ENCODE measurements at places on chromosomes 2 and 18. TPM values are rescaled to one million over a fixed set of nuclear protein-coding genes. Genes with fewer than 3 reads are reported as not detected.
A peak's percentile ranks its signal among the peaks of the same experiment; 100 is the strongest.

The CCDC150 gene
- 10.3 TPM for total RNA-seq

GRCh38 chr2:77328134-77328931 lies 193.8 kb downstream of the LRRTM4 start:
- DNase-seq: no peak

The DSG1 gene
- not detected for total RNA-seq

DNA sequence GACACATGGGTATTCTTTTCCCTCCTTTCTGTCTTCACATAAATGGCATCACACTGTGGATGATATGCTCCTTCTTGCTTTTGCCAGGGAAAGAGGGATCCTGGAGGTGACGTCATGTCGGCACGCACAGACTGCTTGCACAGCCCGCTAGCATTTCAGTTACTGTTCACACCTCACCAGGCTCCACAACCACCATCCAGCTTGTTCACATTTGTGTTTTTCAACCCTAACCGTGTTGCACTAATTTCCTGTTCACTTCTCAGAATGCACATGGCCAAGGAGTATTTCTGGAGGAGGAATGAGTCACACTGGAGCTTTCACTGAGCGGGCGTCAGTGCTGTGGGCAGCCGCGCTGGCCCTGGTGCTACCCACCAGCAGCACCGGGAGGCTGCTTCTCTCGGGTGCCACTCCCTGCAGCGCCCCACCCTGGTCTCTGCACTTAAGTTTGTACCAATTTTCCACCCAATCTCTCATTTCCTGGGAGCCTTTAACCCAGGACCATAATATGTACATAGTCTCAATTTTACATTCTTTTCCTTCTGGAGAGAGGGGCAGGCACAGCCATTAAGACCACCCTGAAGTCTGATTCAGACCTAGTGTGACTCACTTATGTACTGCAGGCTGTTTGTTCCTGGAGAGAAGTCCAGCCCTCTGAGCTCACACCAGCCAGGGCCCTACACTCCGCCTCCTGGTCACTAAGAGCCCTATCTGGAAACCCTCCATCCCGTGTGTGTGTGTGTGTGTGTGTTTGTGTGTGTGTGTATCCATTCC lies 65.1 kb downstream of the MBP start:
- DNase-seq: peak; percentile 52

The C18orf54 gene
- total RNA-seq: 2.9 TPM

The MOCOS gene
- total RNA-seq: 10.0 TPM

GRCh38 chr2:7740114-7740513 lies 822.9 kb downstream of the RNF144A start:
- DNase-seq: no peak

GRCh38 chr2:23636426-23636825 lies 251.4 kb downstream of the KLHL29 start:
- no peak for DNase-seq

The ALKAL2 gene
- 0.72 TPM for total RNA-seq

DNA sequence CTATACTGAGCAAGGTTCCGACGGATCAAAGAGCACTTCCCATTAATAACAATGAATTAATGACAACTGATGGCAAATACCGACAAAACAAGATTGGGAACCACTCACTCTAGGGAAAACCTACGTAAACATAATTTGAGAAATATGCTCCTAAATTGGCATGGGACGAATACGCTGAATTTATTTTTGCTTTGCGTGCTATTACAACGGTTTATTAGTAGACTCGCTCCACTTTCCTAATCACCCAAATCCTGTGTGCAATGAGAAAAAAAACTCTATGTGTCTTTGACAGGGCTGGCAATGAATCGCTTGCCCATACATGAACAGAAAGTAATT lies 536 bp upstream of the SLC25A12 start:
- DNase-seq: no peak

- DNase-seq: no peak
Measured at GRCh38 chr2:46269544-46270273, 27.5 kb upstream of the EPAS1 start.

- no peak for DNase-seq
Measured at GRCh38 chr2:36731941-36732672, 35.6 kb downstream of the VIT start.

The KLHL41 gene
- total RNA-seq: 0.37 TPM

GRCh38 chr2:8168022-8168717 lies 513.7 kb upstream of the ID2 start:
- no peak for DNase-seq

DNA sequence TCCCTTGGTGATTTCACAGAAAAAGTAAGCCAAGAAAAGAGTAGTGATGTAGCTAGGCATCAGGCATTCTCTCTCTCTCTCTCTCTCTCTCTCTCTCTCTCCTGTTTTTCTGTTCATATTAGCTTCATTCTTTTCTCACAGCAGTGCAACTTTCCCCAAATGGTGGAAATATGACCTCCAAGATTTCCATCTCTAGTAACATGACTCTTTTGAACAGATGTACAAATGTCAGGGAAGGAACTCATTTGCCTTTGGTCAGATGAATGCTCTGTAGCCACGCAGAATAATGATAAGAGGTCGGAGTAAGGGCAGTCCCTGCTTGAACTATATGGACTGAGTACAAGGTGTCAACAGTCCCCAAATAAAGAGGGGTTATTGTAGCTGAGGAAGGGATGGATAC lies 316.2 kb downstream of the GALNT13 start:
- DNase-seq: no peak

The DCAF17 gene
- total RNA-seq: 9.7 TPM

The EMILIN1 gene
- total RNA-seq: 20.2 TPM

Measured in colonic mucosa (tissue), 4 donors.